ENCODE measurements at places on chromosomes 6 and 20.
A peak's percentile ranks its signal among the peaks of the same experiment; 100 is the strongest.

DNA sequence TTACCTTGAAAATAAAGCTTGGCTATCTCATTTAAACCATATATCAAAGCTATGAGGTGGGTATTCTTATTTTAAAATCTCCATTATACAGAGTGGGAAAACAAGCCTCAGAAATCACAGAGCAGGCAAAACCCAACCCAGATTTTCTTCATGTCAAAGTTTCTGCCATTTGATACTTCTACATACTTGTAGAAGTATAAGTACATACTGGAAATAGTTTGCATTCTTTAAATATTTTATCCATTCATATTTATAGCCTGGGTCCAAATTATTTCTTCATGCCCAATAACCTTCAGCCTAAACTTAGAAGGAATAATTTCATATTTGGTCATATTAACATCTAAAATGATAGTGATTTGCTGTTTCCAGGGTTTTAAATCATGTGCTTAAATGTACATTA lies 61.8 kb downstream of the MLIP start:
- DNase-seq: no peak

- no peak for DNase-seq
These were observed 188.6 kb downstream of the KHDC1L start for GRCh38 chr6:73036689-73037088.

GRCh38 chr20:5843054-5843592 lies 92.9 kb downstream of the SHLD1 start:
- no peak for DNase-seq

DNA sequence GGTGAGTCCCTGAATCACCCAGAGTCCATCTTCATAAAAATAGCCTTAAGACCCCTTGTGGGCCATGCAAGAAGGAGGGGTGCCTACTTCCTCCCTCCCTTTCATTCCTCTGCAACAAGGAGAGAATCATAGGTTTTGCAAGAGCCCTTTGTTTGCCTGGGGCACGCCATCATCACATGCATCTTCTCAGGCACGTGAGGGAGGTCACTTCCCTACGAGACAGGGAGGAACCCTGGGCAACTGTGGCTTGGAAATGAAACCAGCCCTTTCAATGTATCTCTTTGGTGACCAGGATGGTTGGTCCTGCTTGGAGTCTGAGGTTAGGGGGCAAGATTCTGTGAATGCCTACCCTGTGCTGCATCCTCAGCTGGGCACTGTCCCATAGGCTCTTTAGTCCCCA lies 194.8 kb downstream of the MAFB start:
- no peak for DNase-seq

- DNase-seq: no peak
These were observed 41.4 kb upstream of the BEND6 start for GRCh38 chr6:56913285-56914074.

DNA sequence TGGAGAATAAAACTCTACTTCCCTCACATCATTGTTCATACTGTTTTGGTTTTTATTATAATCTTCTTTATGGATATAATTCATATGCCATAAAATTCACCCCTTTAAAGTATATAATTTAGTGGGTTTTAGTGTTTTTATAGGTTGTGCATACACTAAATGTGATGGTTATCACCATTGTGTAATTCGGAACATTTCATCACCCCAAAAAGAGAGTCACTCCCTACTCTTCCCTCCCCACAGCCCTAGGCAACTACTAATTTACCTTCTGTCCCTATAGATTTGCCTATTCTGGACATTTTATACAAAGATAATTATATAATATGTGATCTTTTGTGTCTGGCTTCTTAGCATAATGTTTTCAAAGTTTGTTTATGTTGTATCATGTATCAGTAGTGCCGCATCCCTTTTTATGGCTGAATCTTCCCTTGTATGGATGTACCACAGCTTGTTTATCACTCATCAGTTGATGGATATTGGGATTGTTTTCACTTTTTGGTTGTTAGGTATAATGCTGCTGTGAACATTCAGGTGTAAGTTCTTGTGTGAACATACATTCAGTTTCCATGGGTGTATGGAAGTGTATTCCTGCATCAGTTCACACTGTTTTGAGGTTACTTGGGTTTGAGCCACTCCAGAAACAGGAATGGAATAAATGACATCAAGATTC lies 4.2 kb downstream of the TM9SF4 start:
- no peak for DNase-seq

- no peak for DNase-seq
These were observed 31.1 kb downstream of the TM9SF4 start for GRCh38 chr20:32140603-32141002.

GRCh38 chr20:51554538-51555165 lies 12.1 kb upstream of the NFATC2 start:
- peak; percentile 78 for DNase-seq

GRCh38 chr6:152129691-152130151 lies 322.2 kb downstream of the ESR1 start:
- no peak for DNase-seq

- DNase-seq: no peak
These were observed 201.6 kb downstream of the ISM1 start for GRCh38 chr20:13422637-13423036.
